ENCODE measurements at places on chromosomes 4 and X.

DNA sequence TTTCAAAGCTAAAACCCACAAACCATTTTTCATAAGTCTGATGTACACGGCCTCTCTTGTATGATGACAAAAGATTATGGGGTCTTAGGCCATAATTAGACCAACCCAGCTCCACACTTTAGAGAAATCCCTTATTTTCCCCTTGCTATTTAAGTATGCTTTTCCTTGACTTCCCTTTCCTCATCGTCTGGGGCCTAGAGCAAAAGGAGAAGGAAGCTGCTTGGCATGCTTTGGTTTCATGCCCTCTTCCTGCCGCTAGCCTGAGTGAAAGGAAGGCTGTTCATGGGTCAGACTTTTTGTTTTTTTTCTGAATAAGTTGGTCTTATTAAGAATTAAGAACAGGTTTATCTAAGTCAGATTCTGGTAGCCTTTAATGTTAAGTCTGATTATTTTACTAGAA, 10.6 kb upstream of the RASGEF1B start:
- DNase-seq, result no peak

DNA sequence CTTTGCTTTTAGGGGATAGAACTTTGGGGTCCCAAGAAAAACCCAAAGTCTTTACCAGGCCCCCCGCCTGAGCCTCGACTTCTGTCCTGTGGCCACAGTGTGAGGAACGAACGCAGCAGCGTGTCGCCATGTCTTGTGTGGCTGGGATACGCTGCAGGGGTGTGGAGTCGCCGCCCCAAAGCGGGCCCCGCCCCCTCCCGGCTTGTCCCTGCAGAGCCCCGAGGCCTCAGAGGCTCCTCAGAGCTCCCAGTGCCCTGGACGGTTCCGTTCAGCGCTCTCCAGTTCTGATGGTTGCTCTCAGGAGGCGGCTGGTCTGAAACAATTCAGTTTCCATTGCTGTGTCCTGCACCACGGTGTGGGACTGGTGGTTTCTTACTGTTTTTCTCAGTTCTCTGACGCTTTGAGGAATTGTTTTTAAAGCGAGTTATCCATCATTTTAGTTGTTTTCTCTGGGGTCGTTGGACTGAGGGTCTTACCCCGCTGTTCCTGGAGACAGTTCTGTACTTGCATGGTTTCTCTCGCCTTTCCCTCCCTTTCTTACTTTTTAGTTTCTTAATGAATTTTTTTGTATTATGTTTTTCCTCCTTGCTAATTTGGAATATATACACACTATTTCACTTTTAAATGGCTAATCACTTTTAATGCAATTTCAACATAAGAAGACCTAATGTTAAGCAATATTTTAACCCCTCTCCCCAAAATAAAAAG, 1.6 kb upstream of the IDUA start:
- DNase-seq, result no peak

- no peak for DNase-seq
Observed at GRCh38 chr4:17662694-17663093, 48.3 kb downstream of the MED28 start.

DNA sequence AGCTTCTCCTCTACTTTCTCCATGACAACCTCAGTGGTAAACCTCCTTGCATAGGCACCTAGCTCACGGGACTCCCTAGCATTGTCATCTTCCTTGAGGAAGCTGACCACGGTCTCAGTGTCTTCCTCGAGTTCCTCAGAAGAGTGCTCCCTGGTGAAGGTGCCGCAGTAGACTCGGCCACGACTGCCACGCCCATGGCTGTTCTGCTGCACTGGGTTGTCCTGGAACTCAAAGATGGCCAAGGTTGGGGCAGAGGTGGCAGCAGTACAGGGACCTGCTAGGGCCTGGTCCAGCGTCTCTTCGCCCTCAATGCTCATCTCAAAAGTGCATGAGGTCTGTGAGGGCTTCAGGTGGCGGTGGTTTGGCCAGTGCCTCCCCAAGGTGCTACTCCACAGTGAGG, 147.9 kb upstream of the ARHGEF9 start:
- DNase-seq, result no peak

- DNase-seq, result no peak
Observed at GRCh38 chrX:2596045-2596444, 95.0 kb upstream of the CD99 start.

GRCh38 chrX:115490814-115491213, 70.2 kb upstream of the PLS3 start:
- no peak for DNase-seq

DNA sequence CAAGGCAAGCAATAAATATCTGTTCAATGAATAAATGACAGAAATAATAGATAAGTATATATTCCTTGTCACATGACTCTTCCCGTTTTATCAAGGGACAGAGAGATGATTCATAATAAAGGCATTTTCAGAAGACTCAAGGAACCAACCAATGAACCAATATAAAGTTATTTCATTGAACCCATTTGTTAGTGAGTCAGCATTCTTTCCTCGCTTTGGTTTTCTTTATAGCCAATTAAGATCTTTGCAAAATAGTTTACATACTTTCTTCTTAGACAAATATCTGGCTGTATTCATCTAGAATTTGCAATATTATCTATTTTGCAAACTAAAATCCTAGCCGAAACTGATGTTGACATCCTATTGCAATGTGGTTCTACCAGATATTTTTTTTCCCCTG, 269.4 kb downstream of the IL15 start:
- DNase-seq, result no peak

- DNase-seq, result no peak
Observed at GRCh38 chr4:41156574-41156973, 57.8 kb downstream of the APBB2 start.

GRCh38 chrX:17027931-17028330, 81.5 kb downstream of the REPS2 start:
- no peak for DNase-seq

GRCh38 chrX:15128861-15129260, 141.0 kb downstream of the ASB9 start:
- no peak for DNase-seq

GRCh38 chr4:173272996-173273395, 61.2 kb downstream of the HMGB2 start:
- DNase-seq, result no peak

DNA sequence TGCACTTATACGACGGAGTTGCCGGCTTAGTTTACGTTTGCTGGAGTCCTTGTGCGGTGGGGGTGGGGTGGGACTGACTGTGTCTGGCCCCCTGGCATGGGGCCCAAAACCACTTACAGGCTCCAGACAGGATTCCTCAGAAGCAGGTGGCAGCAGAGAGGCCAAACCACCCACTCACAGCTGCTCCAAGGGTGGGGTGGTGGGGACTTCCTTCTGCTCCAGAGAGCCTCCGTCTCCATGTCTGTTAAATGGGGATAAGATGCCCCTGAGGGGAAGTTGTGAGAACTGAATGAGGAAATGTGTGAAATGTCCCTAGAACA, 36.7 kb downstream of the PSAPL1 start:
- DNase-seq, result no peak

DNA sequence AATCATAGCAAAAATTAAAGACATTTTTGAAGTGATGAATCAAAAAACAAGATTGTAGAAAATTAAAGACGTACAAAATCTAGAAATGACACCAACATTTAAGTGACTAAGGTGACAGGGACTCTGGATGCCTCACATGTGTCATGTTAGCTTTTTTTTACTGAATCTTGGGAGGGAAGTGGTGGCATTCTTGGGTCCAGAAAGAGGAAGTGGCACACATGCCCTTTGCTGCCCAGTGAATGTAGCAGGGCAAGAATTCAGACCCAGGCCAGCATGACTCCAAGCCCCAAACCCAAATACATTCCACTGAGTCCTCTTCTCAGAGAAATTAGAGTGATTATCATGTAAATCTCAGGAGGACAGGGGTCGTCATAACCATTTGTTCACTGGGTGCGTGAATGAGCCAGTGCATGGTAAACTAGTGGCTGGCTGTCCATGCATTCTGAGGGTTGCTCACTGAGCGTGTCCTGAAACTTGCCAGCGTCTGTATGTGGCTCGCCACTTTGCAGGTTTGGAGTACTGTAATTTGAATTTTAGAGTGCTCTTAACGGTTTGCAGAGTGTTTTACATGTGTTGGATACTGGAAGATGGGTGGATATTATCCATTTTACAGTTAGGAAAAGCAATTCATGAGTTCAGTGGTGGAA, 55.4 kb upstream of the TBC1D14 start:
- DNase-seq, result no peak

DNA sequence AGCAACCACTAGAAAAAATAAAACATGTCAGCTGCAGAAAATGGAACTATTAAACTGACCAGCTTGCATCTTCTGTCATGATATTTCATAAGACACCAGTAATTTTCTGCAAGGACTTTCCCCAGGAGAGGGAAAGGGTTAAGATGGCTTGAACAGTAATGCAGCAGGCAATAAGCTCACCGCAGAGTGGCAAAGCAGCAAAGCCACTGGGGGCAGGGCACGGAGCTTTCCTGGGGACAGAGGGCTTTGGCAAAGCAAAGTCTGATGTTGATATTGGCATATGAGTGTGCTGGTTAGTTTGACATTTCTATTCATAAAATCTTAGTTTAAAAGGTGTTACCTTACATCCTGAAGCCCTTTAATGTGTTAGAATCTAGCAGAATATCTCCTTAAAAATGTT, 55.1 kb upstream of the NAP1L5 start:
- no peak for DNase-seq

GRCh38 chr4:174066611-174067205, 216.8 kb downstream of the FBXO8 start:
- no peak for DNase-seq

GRCh38 chr4:16085822-16086221, 2.0 kb upstream of the PROM1 start:
- no peak for DNase-seq

- no peak for DNase-seq
Observed at GRCh38 chr4:29131304-29131703, 1588.9 kb upstream of the PCDH7 start.

Measured in smooth muscle cell of the brain vasculature (primary cell).